ENCODE measurements at places on chromosomes 4 and X.

DNA sequence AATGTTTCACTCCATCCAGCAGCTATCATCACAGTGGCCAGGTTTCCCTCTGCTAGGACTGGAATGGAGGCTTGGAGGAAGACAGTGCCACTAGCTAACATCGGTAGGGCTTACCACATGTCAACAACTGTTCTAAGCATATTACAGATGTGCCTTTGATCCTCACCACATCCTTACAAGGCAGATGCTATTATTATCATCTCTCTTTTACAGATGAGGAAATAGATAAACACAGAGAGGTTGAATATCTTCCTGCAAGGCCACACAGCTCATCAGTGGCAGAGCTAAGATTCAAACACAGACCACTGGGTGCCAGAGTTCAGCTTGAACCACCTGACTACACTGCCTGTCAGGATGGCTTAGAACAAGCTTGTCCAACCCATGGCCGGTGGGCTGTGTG, 47.4 kb downstream of the MAMLD1 start:
- DNase-seq = no peak

DNA sequence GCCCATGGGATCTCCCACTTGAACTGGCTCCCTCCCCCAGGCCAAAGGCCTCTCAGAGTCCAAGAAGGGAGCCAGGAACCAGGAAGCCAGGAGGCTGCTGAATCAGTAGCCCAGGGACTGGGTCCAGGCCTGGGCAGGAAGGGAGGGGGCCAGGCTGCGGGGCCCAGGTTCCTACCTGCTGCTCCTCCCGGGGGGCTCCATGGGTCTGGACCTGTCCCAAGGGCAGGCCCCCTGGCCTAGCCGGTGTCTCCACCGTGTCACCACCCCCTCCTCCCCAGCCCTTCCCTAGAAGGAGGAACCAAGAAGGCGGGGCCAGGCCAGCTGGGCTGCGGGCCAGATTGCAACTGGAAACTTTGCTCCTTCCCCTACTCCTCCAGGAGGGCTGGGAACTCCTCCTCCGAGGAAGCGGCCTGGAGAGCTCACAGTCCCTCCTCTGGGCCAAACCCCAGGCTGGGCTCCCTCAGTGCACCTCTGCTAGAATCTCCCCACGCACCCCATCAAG, at the start of gene IQSEC2:
TSS of gene IQSEC2 (minus strand) at position 264 of the 502 bp plus-strand sequence.
- DNase-seq = no peak

- DNase-seq = no peak
These were observed 100.9 kb downstream of the FAM53A start for GRCh38 chr4:1583051-1583785.

GRCh38 chr4:107392951-107393350, 327.1 kb downstream of the PAPSS1 start:
- DNase-seq = no peak

DNA sequence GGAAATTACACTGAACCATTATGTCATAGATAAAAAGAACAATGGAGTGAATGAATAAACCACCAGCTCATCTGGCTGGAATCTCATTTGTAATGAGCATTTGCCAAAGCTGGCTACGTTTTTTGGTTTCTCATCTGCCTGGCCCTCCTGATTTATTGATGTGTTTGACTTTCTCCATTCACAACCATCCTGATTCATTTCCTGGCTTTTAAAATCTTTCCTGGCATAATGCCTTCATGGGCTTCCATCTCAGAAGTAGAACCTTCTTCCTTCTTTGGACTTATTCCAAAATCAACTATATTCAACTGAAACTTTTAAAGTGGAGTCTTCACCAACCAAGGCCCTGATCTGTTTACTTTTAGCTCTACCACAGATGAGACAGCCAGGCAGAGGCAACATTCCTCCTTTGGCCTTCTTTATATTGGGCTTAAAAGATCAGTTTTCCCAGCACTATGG, 36.0 kb upstream of the ARSJ start:
- no peak for DNase-seq

- no peak for DNase-seq
These were observed 35.6 kb downstream of the INTS6L start for GRCh38 chrX:135556055-135556454.

Data from SK-N-DZ (cell line).